NCI-H345 (cell line): ENCODE measurements at places on chromosomes 16 and 17.

GRCh38 chr16:3264137-3265036, 8.0 kb upstream of the MEFV start:
- peak; percentile 99 for DNase-seq

DNA sequence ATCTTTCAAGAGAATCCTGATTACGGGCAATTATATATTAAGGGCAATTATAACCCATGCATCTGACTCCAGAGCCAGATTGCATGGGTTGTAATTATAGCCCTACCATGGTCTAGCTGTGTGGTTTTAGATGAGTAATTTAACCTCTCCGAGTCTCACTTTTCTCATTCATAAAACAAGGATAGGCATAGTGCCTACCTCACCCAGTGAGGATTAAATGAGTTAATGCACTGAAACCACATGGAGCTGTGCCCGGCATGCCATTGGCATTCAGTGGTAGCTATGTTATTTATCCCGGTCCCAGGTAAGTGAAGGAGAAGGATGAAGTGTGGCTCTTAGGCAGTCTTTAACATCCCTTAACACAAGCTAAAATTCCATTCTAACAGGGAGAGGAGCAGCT, 6.3 kb downstream of the SNX20 start:
- DNase-seq = no peak

DNA sequence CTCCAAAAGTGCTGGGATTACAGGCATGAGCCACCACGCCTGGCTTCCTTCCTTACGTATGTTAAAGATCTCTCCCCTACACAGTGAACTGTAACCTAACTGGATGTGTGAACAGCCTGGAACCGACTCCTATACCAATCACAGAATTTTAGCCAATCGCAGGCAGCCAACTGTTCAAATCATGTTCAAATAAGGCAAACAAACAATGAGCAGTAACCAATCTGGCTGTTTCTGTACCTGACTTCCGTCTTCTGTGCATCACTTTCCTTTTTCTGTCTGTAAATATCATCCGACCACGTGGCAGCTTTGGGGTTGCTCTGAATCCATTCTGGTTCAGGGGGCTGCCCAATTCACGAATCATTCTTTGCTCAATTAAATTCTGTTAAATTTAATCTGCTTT, 27.5 kb downstream of the TEKT5 start:
- no peak for DNase-seq

GRCh38 chr17:9291912-9292560, 270.7 kb downstream of the NTN1 start:
- DNase-seq = peak; percentile 6
